Stimulated activated CD8-positive, alpha-beta memory T cell treated with anti-CD3 and anti-CD28 coated beads, Interleukin-4, amount 100 ng/mL, for 48 hours (primary cell): ENCODE measurements at places on chromosomes 11 and 22.

DNA sequence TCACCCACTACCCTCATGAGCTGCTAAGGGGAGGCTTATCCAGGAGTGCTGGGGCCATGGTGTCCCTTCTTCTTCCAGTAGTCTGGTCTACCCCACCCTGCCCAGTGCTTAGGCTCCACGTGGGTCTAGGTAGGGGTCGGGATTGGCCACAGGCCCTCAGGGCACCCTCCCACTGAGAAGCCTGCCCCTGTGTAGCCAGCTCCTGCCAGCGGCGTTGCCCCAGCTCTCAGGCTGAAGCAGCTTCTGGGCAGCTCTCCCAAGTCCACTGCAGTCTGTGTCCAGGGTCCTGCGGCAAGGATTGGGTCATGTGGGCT lies 24.0 kb upstream of the RIC3 start:
- no peak for DNase-seq

DNA sequence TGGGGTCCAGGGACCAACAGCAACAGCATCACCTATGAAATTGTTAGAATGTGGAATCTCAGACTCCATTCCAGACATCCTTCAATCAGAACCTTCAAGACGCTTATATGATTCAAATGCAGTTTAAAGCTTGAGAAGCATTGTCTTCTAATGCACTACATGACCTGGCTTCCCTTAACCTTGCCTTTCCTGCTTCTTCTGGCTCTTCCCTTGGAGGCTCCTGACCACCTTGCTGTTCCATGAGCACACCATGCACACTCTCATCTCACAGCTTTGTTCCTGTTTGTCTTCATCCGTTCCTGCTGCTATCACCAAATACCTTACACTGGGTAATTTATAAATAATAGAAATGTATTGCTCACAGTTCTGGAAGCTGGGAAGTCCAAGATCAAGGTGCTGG lies 26.1 kb downstream of the ZC3H12C start:
- DNase-seq = no peak

DNA sequence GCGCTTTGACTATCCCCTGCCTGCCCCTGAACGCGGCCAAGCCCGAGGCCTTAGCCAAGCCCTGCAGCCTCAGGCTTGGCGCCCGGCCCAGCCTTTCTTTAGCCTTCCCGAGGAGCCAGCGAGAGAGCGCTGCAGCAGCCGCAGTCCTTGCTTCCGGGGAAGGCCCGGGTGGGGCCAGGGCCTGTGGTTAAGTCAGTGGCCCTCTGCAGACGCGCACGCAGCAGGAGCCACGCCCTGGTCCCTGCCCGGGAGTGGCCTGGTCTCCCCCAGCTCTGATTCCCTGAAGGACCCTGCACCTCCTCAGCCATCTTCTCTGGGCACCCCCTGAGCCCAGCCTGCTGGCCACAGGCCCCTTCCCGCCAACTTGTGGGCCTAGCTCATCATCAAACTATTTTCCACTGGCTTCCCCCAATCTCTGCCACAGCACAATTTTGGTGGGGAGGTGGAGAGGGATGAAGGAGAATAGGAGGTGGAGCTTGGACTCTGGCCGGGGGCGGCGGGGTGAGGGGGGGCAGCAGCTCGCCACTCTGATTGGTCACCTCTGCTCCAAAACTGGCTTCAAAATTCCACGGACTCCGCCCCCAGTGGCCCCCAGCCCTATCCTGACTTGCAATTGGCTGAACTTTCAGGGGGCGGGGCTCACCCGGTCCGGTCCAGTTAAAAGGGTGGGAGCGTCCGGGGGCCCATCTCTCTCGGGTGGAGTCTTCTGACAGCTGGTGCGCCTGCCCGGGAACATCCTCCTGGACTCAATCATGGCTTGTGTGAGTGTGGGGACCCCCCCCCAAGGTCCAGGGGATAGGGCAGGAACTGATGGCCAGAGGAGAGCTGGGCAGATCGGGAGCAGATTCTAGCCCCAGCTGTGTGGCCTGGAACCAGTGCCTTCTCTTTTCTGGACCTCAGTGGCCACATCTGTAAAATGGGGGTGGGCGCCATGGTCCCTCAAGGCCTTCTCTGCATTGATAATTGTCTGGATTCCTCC lies at the start of gene LGALS1:
Gene LGALS1 (plus strand): TSS at position 686 of the 979 bp plus-strand sequence. CDS start 67 bp downstream, at position 753.
- peak; percentile 88 for DNase-seq

DNA sequence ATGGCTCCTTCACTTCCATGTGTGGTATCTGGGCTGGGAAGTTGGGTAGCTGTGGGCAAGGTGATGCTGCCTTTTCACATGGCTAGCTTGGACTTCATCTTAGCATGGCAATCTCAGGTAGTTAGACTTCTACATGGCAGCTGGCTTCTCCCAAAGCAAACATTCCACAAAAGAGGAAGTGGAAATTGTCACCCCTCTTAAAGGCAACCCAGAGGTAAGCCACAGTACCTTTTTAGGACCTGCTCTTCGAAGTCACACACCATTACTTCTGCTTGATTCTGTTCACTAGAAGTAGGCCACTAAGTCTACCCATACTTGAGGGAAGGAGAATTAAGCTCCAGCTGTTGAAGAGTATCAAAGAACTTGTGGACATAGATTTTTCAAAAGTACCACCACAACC lies 25.9 kb downstream of the TUG1 start:
- DNase-seq = no peak

- DNase-seq = no peak
These were observed 24.4 kb upstream of the FSHB start for GRCh38 chr11:30206249-30206996.

DNA sequence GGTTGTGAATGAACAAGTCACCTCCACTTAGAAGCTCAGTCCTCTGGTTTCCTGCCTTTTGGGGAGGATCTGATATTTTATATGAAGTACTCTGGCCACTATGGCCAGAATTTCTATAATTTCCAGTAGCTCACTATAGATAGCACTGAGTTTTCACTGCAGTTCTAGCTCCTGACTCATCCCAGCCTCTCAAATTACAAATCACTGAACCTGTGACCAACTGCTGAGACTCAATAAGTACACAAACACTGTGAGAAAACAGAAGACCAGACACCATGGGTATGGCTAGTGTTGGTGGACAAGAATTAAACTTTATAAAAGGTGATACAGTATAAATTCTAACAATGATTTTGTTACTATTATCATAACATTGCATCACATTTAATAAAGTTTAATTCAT lies 47.1 kb upstream of the UCP3 start:
- DNase-seq = no peak

DNA sequence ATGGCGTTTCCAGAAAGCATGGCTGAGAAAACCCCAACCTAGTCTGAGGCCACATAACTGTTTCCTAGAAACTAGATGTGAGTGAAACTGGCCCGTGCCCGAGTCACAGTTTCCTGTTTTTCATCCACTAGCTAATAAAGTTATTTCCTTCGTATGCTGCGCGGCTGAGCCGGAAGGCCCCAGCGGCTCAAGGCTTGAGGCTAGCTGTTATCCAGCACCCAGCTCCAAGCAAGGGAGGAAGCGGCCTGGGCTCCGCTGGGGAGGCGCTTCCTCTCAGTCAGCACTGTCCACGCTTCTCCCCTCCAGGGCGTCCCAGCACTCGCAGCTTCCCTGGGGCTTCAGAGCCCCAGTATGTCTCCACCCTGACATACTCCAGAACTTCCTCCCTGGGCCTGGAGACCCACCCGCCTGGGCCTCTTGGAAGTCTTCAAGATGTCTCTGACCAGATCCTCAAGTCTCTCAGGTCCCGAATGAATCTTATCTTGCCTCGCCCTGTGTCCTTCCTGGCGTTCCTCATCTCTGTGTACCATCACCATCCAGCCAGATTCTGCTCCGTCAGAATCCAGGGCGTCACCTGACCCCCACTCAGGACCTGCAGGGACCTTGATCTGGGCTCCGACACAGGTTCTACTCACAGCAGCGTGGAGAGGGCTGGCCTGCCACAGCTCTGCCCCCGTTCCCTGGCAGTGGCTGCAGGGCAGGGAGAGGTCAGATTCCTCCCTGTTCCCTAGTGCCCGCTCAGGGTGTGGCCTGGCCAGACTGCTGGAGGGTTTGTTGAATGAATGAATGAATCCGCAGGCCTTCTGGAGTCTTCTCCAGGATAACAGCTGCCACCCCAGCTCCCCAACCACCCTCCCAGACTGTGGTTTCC lies 81.9 kb downstream of the LRRC32 start:
- peak; percentile 75 for DNase-seq

- no peak for DNase-seq
These were observed 6.1 kb downstream of the PI4KA start for GRCh38 chr22:20852503-20852902.

GRCh38 chr11:87185228-87185627 lies 147.5 kb downstream of the TMEM135 start:
- DNase-seq = no peak

- DNase-seq = no peak
These were observed 8.0 kb downstream of the PHRF1 start for GRCh38 chr11:584287-584686.

- DNase-seq = no peak
These were observed 10.4 kb downstream of the OR51B4 start for GRCh38 chr11:5291207-5291838.

DNA sequence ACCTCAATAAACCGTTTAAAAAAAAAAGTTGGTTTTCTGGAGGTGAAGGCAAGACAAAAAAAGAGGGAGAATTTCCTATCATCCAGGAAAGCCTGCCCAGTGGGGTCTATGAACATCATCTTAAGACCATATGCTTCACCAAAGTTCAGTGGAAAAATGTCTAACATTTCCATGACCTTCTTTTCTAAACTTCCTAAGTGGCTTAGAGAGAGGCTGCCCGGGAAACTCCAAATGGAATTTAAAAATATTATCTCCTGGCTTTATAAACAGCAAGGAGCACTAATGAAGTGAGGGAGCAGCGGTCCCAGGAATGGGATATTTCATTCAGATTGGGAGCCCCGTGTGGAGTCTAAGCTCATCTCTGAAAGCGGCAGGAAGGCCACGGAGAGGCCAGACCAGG lies 46.9 kb downstream of the ETS1 start:
- no peak for DNase-seq

- no peak for DNase-seq
These were observed 4.5 kb downstream of the TRIM29 start for GRCh38 chr11:120133216-120134105.

DNA sequence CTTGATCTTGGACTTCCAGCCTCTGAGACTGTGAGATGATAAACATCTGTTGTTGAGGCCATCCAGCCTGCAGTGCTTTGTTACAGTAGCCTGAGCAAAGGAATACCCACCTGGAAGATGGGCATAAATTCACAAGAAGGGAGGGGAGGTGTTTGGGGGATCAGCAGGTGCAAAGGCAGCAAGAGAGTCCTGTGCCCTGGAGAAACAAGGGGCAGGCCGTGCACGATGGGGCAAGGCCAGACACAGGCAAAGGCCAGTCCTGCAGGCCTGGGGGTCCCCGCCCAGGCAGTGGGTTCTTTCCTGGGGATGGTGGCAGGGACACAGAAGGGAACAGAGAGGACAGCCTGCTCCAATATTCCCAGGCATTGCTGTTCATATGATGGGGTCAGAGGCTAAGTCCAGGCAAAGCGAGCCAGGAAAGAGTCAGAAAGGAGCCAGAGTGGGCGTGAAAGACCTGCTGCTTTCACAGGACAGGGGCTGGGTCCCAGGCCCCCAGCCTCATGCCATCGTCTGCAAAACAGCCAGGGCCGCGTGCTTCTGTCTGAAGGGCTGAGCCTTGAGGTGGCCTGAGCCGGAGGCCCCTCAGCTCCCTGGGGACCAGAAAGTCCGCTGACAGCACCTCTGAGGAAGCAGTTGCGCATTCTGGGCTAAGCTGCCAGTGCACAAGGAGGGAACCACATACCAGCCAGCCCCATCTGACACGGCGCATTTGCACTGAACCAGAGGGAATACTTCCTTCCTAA lies 48.8 kb downstream of the MYEOV start:
- DNase-seq = peak; percentile 11

- no peak for DNase-seq
These were observed 121.6 kb downstream of the DDX10 start for GRCh38 chr11:108786281-108786990.

DNA sequence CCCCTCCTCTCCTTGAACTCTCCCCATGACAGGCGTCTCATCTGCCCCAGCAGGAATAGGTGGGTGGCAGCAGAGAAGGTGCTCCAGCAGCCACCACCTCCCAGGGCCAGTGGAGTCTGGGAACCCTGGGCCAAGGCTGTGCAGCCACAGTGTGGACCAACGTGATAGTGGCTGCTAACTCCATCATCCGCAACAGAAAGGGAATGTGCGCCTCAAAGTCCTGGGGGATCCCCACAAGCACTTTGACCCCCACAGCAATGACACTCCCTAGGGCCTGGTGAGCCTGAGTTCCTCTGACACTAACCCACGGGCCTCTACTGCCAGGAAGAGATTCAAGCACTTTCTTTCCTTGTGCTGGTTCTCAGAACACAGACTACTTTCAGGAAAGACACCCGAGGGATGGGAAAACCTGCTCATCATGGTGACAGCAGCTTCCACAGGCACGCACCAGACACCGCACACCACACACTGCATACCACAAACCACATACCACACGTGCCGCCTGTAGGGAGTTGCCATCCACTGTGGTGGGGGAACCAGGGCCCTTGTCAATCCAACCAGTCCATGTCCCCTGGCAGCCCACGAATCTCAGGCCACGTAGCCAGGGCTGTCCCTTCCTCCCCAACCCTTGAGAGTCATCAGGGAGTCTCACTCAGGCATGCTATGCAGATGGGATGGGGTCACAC lies 3.4 kb upstream of the SLC25A1 start:
- peak; percentile 54 for DNase-seq

DNA sequence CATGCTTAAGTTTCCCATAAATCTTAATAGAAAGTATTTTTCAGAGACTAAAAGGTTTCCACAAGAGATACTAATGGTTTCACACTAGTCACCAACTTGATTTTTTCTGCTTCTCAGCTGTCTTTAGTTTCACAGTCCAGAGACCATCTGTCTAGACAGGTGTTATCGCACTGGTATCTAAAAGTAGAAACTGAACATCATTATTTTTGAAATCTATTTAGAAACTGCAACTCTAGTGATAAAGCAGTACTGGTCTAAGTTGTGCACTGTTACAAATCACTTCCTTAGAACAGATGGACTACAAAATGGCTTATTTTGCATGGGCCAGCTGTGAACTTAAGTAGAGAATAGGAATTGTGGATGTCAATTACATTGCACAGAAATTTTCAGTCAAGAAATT lies 78.0 kb downstream of the CNTN5 start:
- DNase-seq = no peak

GRCh38 chr11:16738947-16739815 lies 734 bp downstream of the C11orf58 start:
- no peak for DNase-seq

- DNase-seq = no peak
These were observed 3.8 kb downstream of the NADSYN1 start for GRCh38 chr11:71456831-71457230.

DNA sequence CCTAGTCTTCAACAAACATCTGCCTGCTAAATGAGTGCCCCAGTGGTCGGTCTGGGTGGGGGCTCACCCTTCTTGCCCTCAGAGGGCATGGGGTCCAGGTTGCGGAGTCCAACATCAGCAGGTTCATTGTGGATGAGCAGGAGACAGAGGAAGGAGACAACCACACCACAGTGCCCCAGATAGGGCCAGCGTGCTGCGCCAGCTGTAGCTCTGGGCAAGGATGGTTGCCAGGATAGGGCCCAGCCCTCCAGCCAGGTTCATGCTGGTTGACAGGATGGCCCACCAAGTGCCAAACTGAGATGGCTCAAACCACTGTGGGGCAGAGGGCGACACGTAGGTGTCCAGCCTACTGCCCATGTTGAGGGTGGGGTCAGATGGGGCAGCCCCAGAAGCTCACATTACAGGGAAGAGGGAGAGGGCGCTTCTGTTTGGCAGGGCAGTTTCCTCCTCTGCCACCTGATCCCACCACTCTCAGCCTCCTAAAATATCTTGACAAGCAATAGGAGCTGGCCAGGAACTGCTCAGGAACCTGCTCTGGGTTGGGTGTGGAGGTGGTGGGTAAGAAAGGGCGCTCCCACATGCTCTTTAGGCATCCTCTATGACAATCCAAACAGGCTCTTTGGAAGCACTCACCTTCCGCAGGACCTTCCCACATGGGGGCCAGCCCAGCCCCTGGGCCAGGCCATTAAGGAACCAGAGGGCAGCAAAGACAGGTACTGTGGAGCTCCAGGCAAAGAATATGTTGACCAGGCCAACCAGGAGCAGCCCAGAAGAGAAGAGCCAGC lies 2.9 kb downstream of the SLC37A4 start:
- no peak for DNase-seq
